ENCODE measurements at places on chromosomes 4 and X.

DNA sequence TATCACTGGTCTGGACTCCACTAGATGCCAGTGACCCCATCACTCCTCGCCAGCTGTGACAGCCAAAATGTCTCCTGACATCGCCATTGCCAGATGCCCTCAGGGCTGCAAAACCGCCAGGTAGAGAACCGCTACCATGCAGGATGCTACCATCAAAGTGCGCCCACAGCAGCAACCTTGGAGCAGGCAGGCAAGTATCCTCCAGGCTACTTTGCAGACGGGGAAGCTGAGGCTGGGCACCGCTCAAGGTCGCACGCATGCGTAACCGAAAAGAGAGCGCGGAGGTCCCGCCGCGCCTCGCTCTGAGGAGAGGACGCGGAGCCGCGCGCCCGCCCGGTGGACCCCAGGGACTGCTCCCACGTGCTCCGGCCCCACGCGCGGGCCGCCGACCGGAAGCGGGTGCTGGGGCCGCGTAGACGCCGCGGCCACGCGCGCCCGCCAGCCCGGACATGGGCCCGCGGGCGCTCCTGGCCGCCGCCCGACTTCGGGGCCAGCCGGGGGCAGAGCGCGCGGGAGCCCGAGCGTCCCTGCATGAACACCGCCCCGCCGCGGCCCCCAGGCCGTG lies at the start of gene STS:
Gene STS (plus strand): TSS at position 300 of the 565 bp plus-strand sequence. CDS start 105,488 bp downstream, outside the sequence.
- no peak for DNase-seq

DNA sequence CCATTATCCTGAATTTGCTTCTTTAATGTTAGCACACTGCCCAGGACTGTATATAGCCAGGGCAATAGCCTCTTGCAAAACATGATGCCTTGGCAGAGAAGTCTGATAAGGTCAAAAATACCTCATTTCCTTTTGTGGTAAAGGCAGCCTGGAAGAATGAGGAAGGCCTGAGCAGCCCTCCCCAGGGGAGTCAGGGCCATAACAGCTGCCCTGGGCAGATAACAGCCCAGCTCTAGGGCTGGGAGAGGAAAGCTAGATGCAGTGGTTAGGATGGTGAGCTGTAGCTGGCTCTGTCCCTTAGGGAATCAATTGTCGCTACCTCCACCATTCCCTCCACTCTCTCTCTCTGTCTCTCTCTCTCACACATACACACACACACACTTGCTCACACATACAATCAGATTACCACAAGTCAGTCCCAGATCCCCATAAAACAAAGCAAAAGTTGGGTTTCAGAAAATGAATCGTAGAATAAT lies 29.2 kb downstream of the EFHC2 start:
- DNase-seq, result no peak

GRCh38 chr4:101299021-101299420 lies 48.3 kb downstream of the PPP3CA start:
- no peak for DNase-seq

DNA sequence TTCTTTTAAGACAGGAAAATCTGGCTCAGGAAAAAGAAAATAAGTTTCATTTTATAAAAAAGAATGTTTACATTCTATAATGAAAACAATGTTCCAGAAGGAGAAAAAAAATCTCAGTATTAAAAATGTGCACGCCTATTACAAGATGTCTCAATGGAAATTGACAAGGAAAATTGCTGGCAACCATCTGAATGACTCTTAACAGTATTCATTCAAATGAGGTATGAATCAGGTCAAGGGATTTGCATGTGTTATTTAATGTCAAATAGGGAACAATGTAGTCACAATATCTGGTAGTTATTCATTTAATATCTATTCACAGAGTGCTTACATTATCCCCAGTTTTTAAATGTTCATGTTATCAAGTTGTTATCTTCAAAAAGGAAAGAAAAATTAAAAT lies 208.4 kb upstream of the TRAM1L1 start:
- no peak for DNase-seq

DNA sequence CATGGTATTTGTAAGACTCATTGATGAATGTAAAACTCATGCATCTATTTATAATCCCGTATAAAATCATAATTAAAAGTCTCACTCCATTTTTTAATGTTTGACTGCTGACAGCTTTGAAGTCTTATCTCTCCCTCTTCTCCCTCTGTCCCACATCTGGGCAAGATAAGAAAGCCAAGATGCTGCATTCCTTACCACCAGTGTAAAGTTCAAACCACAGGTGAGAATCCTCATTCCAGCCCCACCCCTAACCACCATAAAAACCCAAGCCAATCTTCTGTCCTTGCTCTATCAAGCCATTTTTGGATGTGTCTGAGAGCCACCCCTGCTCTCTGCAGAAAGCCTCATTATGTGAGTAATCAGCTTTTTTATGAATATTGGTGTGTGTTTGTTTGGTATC lies 59.3 kb upstream of the MAGED1 start:
- no peak for DNase-seq

- DNase-seq, result no peak
Observed at GRCh38 chr4:132998585-132999230, 150.4 kb upstream of the PCDH10 start.

DNA sequence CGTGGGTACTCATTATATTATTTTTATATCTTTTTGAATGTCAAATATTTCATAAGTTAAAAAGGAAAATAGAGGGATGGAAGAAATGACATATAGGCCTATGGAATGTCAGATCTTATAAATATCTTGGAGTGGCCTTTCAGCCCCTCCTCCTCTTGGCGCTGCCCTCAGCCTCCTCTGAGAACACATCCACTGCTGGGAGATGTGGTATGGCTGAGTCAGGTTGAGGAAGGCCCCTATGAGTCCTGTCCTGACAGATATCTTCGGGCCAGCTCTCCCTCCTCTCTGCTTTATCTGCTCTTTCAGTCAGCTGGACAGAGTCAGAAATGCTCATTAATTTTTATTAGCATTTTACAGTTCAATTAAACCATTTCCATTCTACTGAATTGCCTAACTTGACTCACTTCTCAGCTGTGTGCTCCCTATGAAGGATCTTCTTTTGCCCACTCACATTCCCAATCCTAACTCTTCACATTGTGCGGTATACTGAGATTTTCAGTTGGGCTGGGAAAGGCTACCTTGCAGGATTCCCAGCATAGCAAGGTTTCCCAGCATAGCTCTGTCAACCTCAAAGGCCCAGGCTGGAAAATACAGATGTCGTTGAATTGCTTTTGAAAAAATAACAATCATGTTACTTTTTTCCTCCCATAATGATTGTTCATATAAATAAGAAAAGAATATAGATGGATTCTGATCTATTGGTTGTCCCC lies 128.0 kb downstream of the ARHGEF9 start:
- no peak for DNase-seq

DNA sequence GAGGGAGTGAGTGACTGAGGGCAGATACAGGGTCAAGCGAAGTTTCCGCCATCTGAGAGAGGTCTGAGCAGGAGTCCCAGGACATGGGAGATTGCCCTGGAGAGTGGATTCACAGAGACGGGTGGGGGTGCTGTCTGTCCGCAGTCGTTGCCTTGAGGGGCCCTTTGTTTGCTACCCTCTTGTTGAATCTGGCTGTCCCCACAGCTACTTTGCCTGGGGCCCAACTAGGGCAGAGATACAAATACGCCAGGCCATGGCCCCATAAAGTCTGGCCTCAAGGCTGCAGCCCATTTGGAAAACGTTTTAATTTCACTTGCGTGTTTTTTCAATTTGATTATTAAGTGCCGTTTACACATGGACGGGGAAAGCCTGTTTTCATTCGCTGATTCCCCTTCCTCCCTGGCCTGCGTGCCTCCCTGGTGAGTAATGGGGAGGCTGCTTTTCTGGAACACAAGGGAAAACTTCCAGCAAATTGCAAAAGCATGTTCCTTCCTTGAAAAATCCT lies 134.4 kb downstream of the SMIM20 start:
- no peak for DNase-seq

- no peak for DNase-seq
Observed at GRCh38 chr4:77590482-77590881, 15.1 kb upstream of the CXCL13 start.

- no peak for DNase-seq
Observed at GRCh38 chrX:133868682-133869081, 116.7 kb downstream of the GPC3 start.

- DNase-seq, result no peak
Observed at GRCh38 chr4:64503416-64503815, 94.2 kb upstream of the TECRL start.

DNA sequence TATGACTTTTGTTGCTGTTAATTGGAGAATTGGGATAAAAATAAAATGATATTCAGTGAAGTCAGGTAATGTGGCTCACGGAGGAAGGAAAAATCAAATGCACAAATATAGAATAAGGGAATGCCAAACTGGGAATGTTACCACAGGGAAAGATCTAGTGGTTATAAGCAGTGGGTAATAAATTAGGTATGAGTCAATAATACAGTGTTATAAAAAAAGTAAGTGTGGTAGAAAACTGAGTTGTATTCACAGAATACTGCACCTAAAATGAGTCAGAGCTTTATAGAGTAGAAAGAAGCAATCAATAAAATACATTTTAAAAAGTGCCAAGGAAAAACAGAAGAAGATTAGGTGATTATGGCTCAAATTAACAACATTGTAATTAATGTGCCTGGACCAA lies 34.5 kb downstream of the INTS12 start:
- no peak for DNase-seq

DNA sequence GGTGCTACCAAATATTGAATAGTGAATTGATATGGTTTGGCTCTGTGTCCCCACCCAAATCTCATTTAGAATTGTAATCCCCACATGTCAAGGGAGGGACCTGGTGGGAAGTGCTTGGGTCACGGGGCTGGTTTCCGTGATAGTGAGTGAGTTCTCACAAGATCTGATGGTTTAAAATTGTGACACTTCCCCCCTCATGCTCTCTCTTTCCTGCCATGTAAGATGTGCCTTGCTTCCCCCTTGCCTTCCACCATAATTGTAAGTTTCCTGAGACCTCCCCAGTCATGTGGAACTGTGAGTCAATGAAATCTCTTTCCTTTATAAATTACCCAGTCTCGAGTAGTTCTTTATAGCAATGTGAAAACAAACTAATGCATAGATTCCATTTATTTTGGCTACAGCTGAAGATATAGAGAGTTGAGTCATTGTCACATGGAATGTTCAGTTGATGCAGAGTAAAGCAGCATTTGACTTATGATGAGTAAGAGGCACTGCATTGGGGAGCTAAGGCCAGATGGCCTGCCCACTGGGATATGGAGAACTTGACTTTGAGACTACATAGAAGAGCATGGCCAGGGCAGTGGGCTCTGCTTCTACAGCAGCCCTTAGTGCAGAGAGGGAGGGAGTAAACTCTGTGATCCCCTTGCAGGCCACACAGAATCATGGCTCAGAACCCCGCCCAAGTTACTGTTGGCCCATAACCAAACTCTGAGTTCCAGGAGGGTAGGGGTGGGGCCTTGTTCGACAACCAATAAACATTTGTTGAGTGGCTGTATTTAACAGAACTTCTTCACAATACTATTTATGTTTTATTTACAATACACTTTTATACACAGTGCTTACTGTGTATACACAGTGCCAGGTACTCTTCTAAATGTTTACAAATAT lies 34.2 kb downstream of the RAI2 start:
- DNase-seq, result no peak

- DNase-seq, result no peak
Observed at GRCh38 chrX:145532176-145532780, 285.0 kb downstream of the SPANXN1 start.

DNA sequence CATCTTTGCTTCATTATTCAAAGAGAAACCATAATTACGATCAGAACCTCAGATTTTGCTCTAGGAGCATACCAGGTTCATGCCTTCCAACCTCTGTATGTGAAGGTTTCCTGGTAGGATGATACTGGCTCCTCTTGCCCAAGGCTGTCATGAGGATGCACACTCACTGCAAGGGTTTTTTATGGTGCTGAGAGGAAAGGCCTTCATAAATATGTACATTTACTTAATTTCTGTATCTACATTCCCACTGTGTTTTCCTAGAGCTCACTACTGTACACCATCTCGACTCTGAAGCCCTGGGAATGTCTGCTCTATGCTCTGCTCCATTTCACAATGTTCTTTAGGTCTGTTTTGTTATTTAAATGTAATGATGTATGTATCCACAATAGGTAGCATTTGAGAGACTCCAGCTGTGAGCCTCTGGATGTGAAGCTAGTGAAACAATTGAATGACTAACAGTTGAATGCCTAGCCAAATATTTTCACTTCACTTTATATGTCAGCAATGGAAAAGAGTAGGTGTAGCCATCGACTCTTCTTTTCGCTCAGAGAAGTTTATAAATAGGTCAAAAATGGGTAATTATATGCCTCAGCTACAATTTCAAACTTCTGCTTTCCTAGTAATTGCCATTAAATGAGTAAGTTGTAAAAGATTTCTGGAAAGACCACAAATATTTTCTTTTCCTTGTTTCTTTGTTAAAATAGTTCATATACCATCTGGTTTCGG lies 228.0 kb downstream of the PALLD start:
- DNase-seq, result no peak

DNA sequence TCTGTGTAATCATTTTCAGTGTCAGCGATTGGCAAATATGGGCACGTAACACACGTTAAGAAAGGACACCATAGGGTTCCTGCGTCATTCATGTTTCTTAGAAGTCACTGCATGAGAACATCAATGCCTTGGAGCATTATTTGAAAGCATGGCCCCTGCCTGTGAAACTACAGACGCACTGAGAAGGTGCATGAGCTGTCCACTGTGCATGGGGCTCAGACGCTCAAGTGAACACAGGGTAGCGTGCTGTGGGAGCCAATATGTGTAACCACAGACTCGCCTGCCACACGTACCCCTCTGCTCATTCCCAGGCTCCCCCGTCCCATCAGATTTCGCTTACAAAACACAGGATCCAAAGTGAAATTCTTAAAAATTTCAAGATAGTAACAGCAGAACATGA lies 6.5 kb downstream of the PPP2R2C start:
- DNase-seq, result no peak

GRCh38 chr4:146507632-146508031 lies 14.1 kb downstream of the SLC10A7 start:
- no peak for DNase-seq

GRCh38 chrX:55648434-55648833 lies 25.2 kb downstream of the FOXR2 start:
- DNase-seq, result no peak

- no peak for DNase-seq
Observed at GRCh38 chrX:19370061-19370460, 26.3 kb downstream of the PDHA1 start.

- DNase-seq, result no peak
Observed at GRCh38 chr4:82753725-82754410, 44.7 kb downstream of the SCD5 start.

DNA sequence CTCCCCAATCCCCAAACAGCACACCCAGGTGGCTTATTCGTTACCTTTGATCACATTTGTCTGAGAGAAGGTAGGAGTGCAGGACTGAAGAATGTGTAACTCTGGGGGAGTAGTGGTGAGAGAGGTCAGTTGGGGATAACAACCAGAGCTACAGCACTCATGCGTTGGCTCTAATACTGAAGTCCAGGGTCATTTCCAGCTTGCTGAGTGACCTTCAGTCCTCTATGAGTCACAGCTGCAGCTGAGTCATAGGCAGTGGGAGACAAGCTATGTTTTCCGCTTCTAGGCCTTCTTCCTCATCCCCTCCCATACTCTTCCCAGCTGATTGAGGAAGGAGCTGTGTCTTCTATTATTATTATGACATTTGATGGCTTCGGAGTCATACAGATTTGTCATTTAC lies 31.6 kb upstream of the CT47C1 start:
- no peak for DNase-seq

- DNase-seq, result no peak
Observed at GRCh38 chr4:94595880-94596483, 144.2 kb downstream of the PDLIM5 start.
